Stimulated activated CD8-positive, alpha-beta memory T cell treated with anti-CD3 and anti-CD28 coated beads, Interleukin-4, amount 100 ng/mL, for 48 hours (primary cell): ENCODE measurements at places on chromosomes 3 and 15.

GRCh38 chr15:62445244-62445643 is 280.2 kb upstream of the C2CD4B start:
- DNase-seq, result no peak

DNA sequence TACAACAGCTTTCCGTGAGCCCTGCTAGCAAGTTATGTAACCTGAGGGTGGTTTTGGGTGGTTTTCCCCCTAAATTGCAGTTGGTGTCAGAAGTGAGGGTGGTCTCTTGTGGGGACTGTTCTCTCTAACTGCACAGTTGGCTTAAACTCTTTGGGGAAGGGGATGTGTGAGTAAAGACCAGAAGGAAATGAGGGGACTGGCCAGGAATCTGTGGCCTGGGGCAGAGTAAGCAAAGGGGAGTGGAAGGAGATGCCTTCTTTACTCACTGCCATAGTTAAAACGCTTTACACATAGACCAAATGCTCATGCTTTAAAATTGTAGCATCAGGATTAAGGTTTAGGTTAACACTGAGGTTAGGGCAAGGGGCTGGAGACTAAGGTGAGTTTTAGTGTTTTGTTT is 21.2 kb upstream of the XIRP1 start:
- no peak for DNase-seq

DNA sequence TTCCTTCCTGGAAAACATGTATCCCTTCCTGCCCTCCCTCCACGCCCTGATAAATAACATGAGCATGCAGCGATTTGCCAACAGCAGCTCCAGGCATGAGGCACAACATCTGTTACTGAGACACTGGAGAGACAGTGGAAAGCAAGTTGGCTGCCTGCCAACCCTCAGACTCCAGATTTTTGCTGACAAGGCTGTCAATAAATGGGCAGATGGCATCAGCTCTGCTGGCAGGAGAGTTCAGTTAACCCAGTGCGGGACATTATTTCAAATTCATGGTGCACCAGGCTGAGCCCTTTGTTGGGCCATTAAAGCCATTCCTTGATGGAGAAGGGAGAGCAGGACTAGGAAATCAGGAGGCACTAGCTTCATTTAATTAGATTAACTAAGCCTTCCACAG is 293.3 kb downstream of the MEX3B start:
- DNase-seq, result no peak

GRCh38 chr3:16359331-16359730 is 94.3 kb downstream of the OXNAD1 start:
- DNase-seq, result peak; percentile 11

DNA sequence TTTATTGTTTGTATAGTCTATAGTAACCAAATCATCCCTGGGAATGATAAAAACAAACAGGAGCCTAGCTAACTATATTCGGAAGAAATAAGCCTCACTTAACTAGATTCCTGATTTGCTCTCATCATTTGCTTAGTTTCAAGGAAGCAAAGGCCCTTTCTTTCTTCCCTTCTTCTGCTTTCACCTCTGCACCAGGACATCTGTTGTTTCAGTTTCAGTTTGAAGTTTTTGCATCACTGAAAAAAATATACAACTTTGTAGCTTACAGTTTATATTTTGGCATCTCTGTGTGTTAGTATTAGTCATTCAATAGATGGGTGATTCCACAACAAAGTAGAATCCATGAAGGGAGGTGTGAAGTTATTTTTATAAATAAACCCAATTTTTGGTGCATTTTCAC is 113.6 kb upstream of the SNTN start:
- no peak for DNase-seq

- no peak for DNase-seq
These were observed 617.4 kb downstream of the SI start for GRCh38 chr3:164460851-164461250.
